ENCODE measurements at places on chromosomes 3 and 15.

DNA sequence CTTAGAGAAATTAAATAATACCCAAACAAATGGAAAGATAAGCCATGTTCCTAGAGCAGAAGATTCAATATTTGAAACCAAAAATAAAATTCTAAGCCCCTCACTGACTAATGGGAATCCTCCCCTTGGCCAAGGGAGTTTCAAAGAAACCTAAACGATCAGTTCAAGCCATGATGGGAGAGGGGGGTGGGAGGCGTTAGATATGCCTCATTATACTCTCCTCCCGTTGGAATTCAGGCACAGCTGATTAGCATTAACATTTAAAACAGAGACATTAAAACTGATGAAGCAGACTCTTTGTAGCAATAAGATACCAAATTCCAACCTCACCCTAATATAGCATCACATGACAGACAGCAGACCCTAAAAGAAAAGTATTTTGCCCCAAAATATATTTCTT is 32.9 kb downstream of the OCA2 start:
- no peak for DNase-seq
- no peaks in the 10 kb centered on the region for H3K27me3 ChIP-seq
- no peak overlapping the region for H3K27ac ChIP-seq
- no peak overlapping the region for H3K4me3 ChIP-seq
- no peaks in the 10 kb centered on the region for H3K4me1 ChIP-seq
- no peaks in the 10 kb centered on the region for H3K36me3 ChIP-seq

DNA sequence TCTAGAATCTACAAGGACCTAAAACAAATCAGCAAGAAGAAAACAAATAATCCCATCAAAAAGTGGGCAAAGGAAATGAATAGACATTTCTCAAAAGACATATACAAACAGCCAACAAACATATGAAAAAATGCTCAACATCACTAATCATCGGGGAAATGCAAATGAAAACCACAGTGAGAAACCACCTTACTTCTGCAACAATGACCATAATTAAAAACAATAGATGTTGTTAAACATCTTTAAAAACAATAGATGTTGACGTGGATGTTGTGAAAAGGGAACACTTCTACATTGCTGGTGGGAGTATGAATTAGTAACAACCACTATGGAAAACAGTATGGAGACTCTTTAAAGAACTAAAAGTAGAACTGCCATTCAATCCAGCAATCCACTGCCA is 96.2 kb downstream of the CBLB start:
- no peak overlapping the region for H3K4me3 ChIP-seq
- H3K36me3 ChIP-seq: peaks cover 13% of the 10 kb centered on the region
- no peak for DNase-seq
- no peak overlapping the region for H3K27ac ChIP-seq
- no peaks in the 10 kb centered on the region for H3K27me3 ChIP-seq
- peaks cover 1% of the 10 kb centered on the region for H3K4me1 ChIP-seq

GRCh38 chr3:119084371-119085069 is 49.9 kb upstream of the IGSF11 start:
- no peaks in the 10 kb centered on the region for H3K27me3 ChIP-seq
- no peak overlapping the region for H3K27ac ChIP-seq
- no peaks in the 10 kb centered on the region for H3K4me1 ChIP-seq
- no peak overlapping the region for H3K4me3 ChIP-seq
- no peak for DNase-seq
- no peaks in the 10 kb centered on the region for H3K36me3 ChIP-seq

DNA sequence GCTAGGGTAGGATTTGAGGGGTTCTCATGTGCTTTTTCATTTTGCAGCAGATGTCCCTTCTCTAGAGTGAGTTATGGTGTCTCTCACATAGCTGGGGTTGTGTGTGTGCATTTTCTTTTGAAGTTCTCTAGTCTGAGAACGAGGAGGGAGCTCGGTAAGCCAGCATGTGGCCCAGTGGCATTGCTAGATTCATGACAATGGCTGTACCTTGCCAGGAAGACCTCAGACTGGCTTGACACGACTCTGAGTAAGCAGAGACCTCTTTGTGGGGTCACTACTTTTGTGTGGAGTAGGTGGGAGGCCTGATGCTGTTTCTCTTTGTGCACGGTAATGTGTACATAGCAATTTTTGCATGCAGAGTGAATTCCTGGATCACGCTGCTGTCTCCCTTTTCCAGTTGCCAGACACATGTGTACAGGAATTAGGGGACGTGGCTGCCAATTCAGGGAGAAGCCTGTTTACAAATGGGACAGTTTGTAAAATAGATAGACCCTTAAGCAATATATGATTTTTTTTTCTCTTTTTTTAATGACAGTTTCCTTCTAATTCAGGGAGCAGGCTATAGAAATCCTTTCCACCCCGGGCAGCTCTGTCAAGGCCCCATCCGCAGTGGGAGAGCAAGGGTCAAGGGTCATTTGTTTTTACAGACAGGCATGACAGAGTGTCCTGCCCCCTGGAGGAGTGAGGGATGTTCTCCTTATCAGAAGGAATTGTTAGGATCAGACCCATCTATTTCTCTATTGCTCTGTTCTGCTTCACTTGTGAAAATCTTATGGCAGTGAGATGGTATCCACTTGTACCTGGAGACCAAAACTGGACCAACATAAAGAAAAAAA is 4.6 kb downstream of the CACNA1D start:
- H3K36me3 ChIP-seq: no peaks in the 10 kb centered on the region
- peaks cover 26% of the 10 kb centered on the region for H3K27me3 ChIP-seq
- no peak for DNase-seq

- H3K4me3 ChIP-seq: no peak overlapping the region
- no peaks in the 10 kb centered on the region for H3K4me1 ChIP-seq
- no peak overlapping the region for H3K27ac ChIP-seq
- no peaks in the 10 kb centered on the region for H3K27me3 ChIP-seq
- no peak for DNase-seq
- H3K36me3 ChIP-seq: no peaks in the 10 kb centered on the region
Measured at GRCh38 chr3:63043631-63044030, 168.4 kb upstream of the CADPS start.

- H3K27me3 ChIP-seq: no peaks in the 10 kb centered on the region
- peaks cover 2% of the 10 kb centered on the region for H3K4me1 ChIP-seq
- DNase-seq: no peak
- H3K27ac ChIP-seq: peak overlapping the region; percentile 20
- no peak overlapping the region for H3K4me3 ChIP-seq
Measured at GRCh38 chr3:5339967-5340535, 152.5 kb downstream of the EDEM1 start.

Data from neuronal stem cell (in vitro differentiated cells).